ENCODE measurements at places on chromosomes 4 and X. TPM values are rescaled to one million over a fixed set of nuclear protein-coding genes. Genes with fewer than 3 reads are reported as not detected.
A peak's percentile ranks its signal among the peaks of the same experiment; 100 is the strongest.

The DCK gene
- total RNA-seq: 55.9 TPM

The RAB40AL gene
- total RNA-seq: 0.75 TPM

The FREM3 gene
- not detected for total RNA-seq

The CFP gene
- 19.0 TPM for total RNA-seq

The IL2RG gene
- total RNA-seq: 3.0 TPM

The PF4V1 gene
- 3.4 TPM for total RNA-seq

DNA sequence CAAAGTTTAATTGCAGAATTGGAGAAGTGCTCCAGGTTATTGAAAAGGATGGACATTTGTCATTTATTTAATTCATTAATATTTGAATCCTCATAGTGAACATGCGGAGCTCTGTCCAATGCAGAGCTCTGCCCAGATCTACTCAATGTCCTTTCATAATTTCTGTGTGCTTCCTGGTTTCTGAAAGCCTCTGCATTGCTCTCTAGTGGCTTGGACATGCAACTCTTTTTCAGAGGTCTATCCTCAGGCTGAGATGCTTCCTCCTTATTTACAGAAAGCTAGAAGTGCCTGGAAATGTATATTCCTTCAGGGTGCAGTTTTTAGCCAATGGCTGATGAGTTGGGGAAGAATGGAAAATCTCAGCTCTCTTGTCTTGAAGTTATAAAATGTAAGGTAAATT, 786.1 kb upstream of the AADAT start:
- H3K4me3 ChIP-seq: no peak overlapping the region
- H3K27ac ChIP-seq: no peak overlapping the region
- no peak for DNase-seq

- DNase-seq: no peak
- H3K4me3 ChIP-seq: no peak overlapping the region
- H3K27ac ChIP-seq: no peak overlapping the region
- H3K4me1 ChIP-seq: peaks cover 11% of the 10 kb centered on the region
- no peaks in the 10 kb centered on the region for H3K27me3 ChIP-seq
Observed at GRCh38 chr4:85821688-85822455, 346.9 kb downstream of the ARHGAP24 start.

DNA sequence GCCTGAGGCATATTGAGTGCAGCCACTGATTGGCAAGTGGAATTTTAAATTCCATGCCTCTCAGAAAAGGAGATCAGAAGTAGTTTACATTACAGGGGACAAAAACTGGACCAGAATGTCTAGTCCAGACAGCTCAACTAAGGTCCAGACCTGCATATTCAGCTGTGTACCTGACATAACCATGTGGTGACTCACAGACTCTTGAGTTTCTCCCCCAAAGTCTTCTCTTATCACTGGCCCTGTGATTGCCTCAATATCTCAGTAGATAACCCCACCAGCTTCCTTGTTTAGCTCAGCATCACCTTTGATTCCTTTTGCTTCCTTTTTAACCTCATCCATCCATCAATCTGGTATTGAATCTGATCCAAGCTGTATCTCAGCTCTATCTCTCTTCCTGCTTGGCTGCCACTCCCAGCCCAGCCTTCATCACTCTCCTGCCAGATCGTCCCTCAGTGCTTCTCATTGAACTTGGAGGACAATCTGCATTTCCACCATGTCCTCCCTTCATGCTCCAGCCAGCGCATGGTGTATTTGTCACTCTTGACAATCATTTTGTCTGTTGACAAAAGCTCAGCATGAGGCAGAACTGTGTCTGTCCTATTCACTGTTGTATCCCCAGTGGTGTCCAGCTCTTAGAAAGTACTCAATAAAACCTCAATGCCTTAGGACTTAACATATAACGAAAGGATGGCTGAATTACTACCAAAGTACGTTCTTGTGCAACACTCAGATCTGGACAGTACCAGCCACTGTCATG, 27.8 kb upstream of the SLC2A9 start:
- no peaks in the 10 kb centered on the region for H3K36me3 ChIP-seq
- no peaks in the 10 kb centered on the region for H3K4me1 ChIP-seq
- no peak for DNase-seq
- H3K27me3 ChIP-seq: no peaks in the 10 kb centered on the region

- H3K27ac ChIP-seq: no peak overlapping the region
- no peaks in the 10 kb centered on the region for H3K27me3 ChIP-seq
- H3K4me1 ChIP-seq: peaks cover 2% of the 10 kb centered on the region
- H3K4me3 ChIP-seq: no peak overlapping the region
- no peak for DNase-seq
Observed at GRCh38 chr4:821631-822030, 4.3 kb downstream of the CPLX1 start.

- no peaks in the 10 kb centered on the region for H3K27me3 ChIP-seq
Observed at GRCh38 chrX:98480606-98481005, 1596.9 kb downstream of the RPA4 start.

GRCh38 chr4:173539986-173540385, 10.0 kb upstream of the HAND2 start:
- no peaks in the 10 kb centered on the region for H3K36me3 ChIP-seq
- no peak for DNase-seq
- peaks cover 8% of the 10 kb centered on the region for H3K4me1 ChIP-seq
- H3K4me3 ChIP-seq: no peak overlapping the region
- H3K27me3 ChIP-seq: peaks cover 45% of the 10 kb centered on the region

GRCh38 chr4:120830204-120830603, 92.3 kb downstream of the PRDM5 start:
- H3K27ac ChIP-seq: no peak overlapping the region
- no peak overlapping the region for H3K4me3 ChIP-seq
- H3K4me1 ChIP-seq: no peaks in the 10 kb centered on the region
- DNase-seq: no peak
- H3K27me3 ChIP-seq: no peaks in the 10 kb centered on the region

GRCh38 chrX:114591121-114591520, 7.2 kb downstream of the HTR2C start:
- no peaks in the 10 kb centered on the region for H3K36me3 ChIP-seq
- no peak overlapping the region for H3K27ac ChIP-seq
- H3K27me3 ChIP-seq: peaks cover 2% of the 10 kb centered on the region
- no peaks in the 10 kb centered on the region for H3K4me1 ChIP-seq
- DNase-seq: no peak
- H3K4me3 ChIP-seq: no peak overlapping the region

DNA sequence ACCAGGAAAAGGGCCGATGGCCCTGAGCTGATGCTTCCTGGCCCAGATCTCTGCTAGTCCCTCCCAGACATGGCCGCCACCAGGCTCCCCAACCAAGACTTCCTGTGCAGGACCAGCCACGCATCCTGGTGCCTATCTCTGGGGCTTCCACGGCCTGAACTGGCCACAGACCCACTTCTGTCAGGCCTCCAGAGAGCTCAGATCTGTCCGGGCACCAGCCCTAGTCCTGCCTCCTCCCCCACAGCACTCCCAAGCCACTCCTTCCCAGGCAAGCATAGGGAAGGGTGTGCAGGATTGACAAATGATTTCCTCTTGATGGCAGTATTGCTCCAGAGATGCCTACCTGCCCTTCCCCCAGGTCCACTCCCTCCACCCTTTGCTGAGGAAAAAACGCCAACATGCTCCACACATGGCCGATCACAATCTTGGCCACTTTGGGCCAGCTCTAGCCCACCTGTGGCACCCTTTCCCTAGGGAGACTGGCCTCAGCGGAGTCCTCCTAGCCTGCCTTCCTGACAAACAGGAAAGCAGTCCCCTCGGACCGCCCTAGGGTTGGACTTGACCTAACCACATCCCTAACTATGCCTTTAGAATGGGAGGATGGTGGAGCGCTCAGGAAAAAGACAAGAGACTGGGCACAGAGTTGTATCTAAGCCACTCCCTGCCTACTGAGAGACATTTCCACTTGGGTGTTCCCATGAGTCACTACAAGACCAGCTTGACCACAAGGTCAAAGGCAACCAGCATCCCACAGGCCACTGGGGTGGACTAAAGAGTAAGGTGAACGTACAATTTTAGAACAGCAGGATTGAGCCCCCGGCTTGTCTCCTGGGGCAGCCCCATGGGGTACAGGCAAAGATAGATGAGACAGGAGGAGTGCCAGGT, 277.5 kb upstream of the AGTR2 start:
- peak overlapping the region; percentile 36 for H3K27ac ChIP-seq
- no peaks in the 10 kb centered on the region for H3K36me3 ChIP-seq
- peaks cover 24% of the 10 kb centered on the region for H3K4me1 ChIP-seq
- H3K4me3 ChIP-seq: no peak overlapping the region

GRCh38 chr4:86306816-86307215, 53.0 kb downstream of the MAPK10 start:
- no peaks in the 10 kb centered on the region for H3K27me3 ChIP-seq
- DNase-seq: no peak
- no peaks in the 10 kb centered on the region for H3K36me3 ChIP-seq
- H3K4me1 ChIP-seq: no peaks in the 10 kb centered on the region
- no peak overlapping the region for H3K4me3 ChIP-seq

DNA sequence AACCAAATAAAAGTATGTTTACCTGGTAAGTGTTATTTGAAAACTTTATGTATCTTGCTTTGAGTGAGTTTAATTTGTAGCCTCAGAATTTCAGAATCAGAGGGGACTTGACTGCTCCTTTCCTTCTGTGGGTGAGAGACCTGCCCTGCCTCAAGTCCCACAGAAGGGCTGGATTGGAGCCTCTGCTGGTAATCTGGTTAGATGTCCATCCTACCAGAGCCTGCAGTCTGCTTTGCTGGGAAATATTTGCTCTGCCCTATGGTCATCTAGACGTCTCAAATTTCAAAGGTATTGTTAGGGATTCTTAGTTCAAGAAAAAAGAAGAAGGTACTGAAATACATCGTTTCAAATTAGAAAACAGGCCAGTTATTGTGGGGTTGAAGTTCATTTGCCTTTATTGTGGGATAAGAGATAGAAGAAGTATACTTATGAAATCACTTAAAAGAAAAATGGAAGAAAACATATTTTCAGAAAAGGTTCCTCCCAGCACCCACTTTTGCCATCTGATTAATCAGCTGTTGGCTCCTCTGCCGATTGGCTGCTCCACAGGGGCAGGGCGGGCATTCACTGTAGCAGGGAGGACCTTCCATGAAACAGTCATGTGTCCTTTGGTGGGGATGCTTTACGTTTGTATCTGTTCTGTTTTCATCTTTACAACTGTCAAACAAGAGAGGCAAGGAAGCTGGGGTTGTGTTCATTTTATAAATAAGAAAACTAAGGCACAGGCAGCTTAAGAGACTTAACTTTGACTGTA, 73.3 kb upstream of the TLR2 start:
- no peaks in the 10 kb centered on the region for H3K4me1 ChIP-seq
- no peaks in the 10 kb centered on the region for H3K36me3 ChIP-seq
- H3K27ac ChIP-seq: no peak overlapping the region
- H3K4me3 ChIP-seq: no peak overlapping the region
- DNase-seq: no peak

- H3K4me3 ChIP-seq: no peak overlapping the region
- DNase-seq: no peak
- H3K4me1 ChIP-seq: peaks cover 16% of the 10 kb centered on the region
- no peak overlapping the region for H3K27ac ChIP-seq
Observed at GRCh38 chrX:38847206-38847902, 46.1 kb downstream of the MID1IP1 start.

GRCh38 chrX:51395810-51396728, 63.4 kb downstream of the NUDT10 start:
- H3K27me3 ChIP-seq: peaks cover 2% of the 10 kb centered on the region
- no peaks in the 10 kb centered on the region for H3K4me1 ChIP-seq
- H3K27ac ChIP-seq: no peak overlapping the region
- H3K36me3 ChIP-seq: no peaks in the 10 kb centered on the region

- no peak overlapping the region for H3K27ac ChIP-seq
- H3K4me1 ChIP-seq: no peaks in the 10 kb centered on the region
- H3K36me3 ChIP-seq: no peaks in the 10 kb centered on the region
- no peaks in the 10 kb centered on the region for H3K27me3 ChIP-seq
- no peak for DNase-seq
- no peak overlapping the region for H3K4me3 ChIP-seq
Observed at GRCh38 chr4:54946741-54947140, 178.7 kb downstream of the KDR start.

GRCh38 chrX:39642071-39642470, 455.7 kb downstream of the BCOR start:
- no peaks in the 10 kb centered on the region for H3K27me3 ChIP-seq
- H3K4me3 ChIP-seq: no peak overlapping the region
- DNase-seq: peak; percentile 32
- H3K27ac ChIP-seq: no peak overlapping the region

DNA sequence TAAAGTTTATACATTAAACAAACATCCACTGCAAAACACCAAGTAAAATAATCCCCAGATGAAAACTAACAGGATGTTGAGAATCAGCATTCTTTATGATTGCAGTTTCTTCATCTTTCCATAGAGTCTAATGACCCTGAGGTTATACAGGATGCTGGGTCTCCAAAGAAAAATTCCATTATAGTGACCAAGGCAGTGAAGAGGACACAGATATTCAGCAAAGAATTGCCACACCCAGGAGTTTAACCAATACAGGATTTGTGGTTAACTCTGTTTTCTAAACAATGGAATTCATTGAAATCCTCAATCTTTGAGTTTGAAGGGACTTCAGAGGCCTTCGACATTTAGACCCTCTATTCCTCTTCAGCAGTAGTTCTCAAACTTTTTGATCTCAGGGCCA, 76.2 kb upstream of the ESX1 start:
- H3K27ac ChIP-seq: no peak overlapping the region
- H3K36me3 ChIP-seq: no peaks in the 10 kb centered on the region
- no peak for DNase-seq
- no peaks in the 10 kb centered on the region for H3K4me1 ChIP-seq
- no peaks in the 10 kb centered on the region for H3K27me3 ChIP-seq
- H3K4me3 ChIP-seq: no peak overlapping the region

DNA sequence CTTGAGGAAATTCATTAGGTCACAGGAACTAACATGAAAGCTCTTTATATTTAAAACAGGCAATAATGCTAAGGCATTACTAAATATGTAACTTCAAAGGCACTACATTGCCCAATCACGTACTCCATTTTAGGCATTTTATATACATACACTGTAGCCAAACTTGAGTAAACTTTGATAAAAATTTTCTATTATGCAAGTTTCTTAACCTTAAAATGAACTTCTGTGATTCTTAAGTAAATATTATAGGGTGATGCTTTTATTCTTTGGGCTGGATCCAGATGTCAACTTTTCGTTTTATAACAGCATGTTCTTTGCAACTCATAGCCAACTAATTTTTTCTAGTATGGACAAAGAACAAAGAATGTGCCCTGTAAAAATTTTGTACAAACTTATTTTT, 28.3 kb upstream of the MAP9 start:
- H3K4me3 ChIP-seq: no peak overlapping the region
- H3K27me3 ChIP-seq: no peaks in the 10 kb centered on the region
- no peak for DNase-seq
- no peaks in the 10 kb centered on the region for H3K4me1 ChIP-seq

DNA sequence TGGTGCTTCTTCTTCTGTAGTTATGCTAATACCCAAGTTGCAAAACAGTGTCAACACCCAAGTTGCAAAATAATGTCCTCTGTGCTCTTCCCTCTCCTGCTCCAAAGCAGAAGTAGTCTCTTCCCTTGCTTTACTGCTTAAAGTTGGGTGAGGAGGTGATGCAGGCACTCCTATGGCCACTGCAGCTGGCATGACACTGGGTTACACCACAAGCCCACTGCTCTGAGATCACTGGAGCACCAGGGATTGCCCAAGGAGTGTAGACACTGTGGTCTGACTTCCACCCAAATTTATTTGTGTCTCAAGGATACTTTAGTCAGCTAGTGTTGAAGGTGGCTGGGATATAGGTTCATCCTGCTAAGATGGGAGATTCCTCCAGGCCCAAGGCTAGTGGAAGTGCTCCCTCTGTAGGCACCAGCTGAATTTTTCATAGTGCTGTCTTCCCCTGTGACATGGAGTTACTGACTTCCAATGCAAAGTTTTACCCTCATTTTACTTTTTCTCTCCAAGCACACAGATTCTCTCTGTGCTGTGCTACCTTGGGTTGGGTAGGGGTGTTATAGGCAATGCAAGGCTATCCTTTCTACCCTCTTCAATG, 196.2 kb upstream of the TENT5D start:
- H3K36me3 ChIP-seq: no peaks in the 10 kb centered on the region
- H3K4me3 ChIP-seq: no peak overlapping the region
- H3K27ac ChIP-seq: no peak overlapping the region
- DNase-seq: no peak
- no peaks in the 10 kb centered on the region for H3K4me1 ChIP-seq
